Frontal cortex (tissue), 4 donors: ENCODE measurements at places on chromosomes 2 and 18. TPM values are rescaled to one million over a fixed set of nuclear protein-coding genes. Genes with fewer than 3 reads are reported as not detected.

GRCh38 chr18:70659036-70659925, 370.4 kb downstream of the SOCS6 start:
- no peak for DNase-seq

DNA sequence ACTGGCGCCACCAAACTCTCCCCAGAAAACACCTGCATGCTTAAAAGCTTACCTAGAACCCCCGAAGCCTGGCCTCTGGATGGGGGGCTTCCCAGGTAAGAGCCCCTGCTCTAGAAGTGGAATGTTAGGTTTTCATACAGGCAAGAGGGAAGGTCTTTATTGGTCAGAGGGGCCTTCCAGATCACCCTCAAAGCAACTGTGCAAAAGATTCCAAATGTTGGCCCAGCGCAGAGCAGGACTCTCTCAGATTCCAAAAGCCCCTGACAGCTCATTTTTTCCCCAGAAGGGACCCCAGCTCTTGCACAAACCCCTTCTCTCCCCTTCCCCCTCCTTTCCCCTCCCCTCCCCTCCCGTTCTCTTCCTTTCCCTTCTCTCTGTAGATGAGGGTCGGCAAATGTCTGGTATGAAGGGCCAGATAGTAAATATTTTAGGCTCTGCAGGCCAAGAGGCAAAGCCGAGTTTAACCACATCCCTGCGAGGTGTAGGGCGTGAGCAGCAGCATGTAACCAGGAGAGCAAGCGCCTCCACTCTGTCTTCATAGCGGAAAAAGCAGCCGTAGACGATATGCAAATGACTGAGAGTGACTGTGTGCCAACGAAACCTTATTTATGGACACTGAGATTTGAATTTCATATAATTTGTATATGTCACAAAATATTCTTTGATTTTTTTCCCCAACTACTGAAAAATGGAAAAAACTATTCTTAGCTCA, 116.9 kb downstream of the SMAD7 start:
- no peak for DNase-seq

DNA sequence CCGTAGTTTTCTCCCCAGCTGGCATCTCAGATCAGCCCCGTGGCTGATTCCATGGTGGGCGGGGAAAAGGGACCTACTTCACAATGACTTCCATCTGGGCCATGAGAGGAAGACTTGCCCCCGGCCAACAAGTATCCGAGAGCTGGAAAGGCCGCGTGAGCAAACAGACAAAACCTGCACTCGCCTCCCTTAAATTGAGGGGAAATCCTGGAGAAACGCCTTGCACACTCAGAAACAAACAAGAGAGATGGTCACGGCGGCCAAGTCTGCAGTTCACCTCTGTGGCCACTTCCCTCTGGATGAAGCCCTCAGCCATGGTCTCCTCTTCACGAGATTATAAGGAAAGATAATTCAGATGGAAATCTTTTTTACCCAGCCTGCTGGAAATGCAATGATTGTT, 39.4 kb upstream of the TPO start:
- DNase-seq: no peak

The METTL4 gene
- 16.7 TPM for total RNA-seq
